ENCODE measurements at places on chromosomes 3 and 15. TPM values are rescaled to one million over a fixed set of nuclear protein-coding genes. Genes with fewer than 3 reads are reported as not detected.

DNA sequence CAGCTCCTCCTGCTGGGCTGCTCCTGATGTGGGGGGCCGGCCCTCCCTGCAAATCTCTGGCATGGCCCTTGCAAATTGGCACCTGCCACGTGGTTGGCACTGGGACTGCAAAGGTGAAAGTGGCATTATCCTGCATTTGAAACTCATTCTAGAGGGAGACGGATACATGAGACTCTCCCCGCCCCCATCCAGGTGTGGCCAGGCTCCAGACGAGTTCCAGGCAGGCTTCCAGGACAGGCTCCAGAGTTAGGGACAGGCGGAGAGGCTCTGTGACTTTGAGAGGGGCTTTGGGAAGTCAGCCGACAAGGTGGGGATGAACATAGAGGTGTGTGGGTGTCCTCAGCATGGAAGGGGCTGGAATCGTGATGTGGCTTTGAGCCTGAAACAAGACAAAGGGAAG, 178.5 kb downstream of the APBA2 start:
- no peak overlapping the region for H3K4me3 ChIP-seq
- DNase-seq, result no peak
- no peak overlapping the region for H3K27ac ChIP-seq
- H3K4me1 ChIP-seq, result no peaks in the 10 kb centered on the region
- H3K27me3 ChIP-seq, result no peaks in the 10 kb centered on the region
- H3K36me3 ChIP-seq, result no peaks in the 10 kb centered on the region

DNA sequence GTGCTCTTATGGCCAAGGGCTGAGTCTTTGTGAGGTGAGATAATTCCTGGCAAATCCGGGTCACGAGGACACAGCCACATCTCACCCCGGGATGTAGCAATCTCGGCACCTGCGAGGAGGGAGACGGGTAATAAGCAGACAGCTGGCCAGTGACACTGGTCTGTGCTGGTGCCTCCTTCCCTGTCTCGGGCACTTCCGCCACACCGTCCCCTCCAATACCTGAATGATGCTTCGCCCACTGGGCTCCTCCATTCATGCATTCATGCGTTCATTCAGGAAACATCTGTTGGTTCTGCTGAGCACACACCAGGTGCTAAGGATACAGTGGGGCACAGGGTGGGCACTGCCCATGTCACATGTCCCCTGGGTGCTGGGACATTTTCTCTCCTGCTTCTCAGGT, 60.1 kb downstream of the ATP10A start:
- no peaks in the 10 kb centered on the region for H3K36me3 ChIP-seq
- peaks cover 4% of the 10 kb centered on the region for H3K4me1 ChIP-seq
- no peak overlapping the region for H3K27ac ChIP-seq
- no peaks in the 10 kb centered on the region for H3K27me3 ChIP-seq

DNA sequence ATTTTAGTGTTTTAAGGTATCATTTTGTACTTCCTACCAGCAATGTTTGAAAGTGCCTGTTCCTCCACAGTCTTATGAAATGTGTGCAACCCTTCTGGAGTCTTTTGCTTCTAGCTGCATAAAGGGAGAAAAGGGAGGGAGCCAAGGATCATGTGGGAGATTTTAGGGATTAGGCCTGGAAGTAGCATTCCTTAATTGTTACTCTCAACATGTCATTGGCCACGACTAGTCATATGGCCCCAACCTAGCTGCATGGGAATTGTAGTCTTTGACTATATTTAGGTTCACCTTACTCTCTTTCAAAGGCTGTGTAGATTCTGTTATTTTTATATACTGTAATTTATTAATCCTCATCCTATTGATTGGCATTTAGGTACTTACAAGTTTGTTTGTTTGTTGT, 14.9 kb downstream of the CRTAP start:
- H3K4me3 ChIP-seq, result no peak overlapping the region
- H3K27ac ChIP-seq, result no peak overlapping the region
- H3K36me3 ChIP-seq, result no peaks in the 10 kb centered on the region
- H3K27me3 ChIP-seq, result no peaks in the 10 kb centered on the region
- no peak for DNase-seq
- H3K4me1 ChIP-seq, result no peaks in the 10 kb centered on the region

- H3K4me1 ChIP-seq, result no peaks in the 10 kb centered on the region
- H3K36me3 ChIP-seq, result no peaks in the 10 kb centered on the region
- H3K27ac ChIP-seq, result no peak overlapping the region
- H3K4me3 ChIP-seq, result no peak overlapping the region
- H3K27me3 ChIP-seq, result no peaks in the 10 kb centered on the region
These were observed 348.5 kb downstream of the PYDC2 start for GRCh38 chr3:191809326-191809949.

- peaks cover 5% of the 10 kb centered on the region for H3K36me3 ChIP-seq
- no peak overlapping the region for H3K27ac ChIP-seq
- DNase-seq, result no peak
- peaks cover 30% of the 10 kb centered on the region for H3K4me1 ChIP-seq
These were observed 18.9 kb downstream of the SH3BP5 start for GRCh38 chr3:15313461-15313860.

- H3K27ac ChIP-seq, result no peak overlapping the region
- no peak for DNase-seq
- H3K4me1 ChIP-seq, result no peaks in the 10 kb centered on the region
These were observed 291.0 kb downstream of the PLOD2 start for GRCh38 chr3:145869958-145870357.

DNA sequence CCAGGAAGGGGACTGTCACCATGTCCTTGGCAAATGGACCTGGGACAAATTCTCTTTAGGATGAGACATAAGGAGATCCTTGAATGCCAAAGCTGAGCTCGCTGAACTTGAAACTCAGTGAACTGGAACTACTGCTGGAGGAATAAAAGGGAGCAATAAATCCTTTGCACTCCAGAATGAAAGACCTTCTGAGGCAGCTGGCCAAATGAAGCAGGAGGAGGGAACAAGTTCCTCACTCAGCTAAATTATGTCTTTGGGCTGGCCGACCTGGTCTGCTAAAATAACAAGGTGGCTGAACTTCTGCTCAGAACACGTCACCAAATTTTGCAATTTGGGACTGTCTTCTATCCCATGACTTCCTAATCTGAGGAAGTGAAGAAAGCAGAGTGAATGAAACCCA, 314.7 kb downstream of the LPP start:
- H3K27me3 ChIP-seq, result no peaks in the 10 kb centered on the region
- no peak overlapping the region for H3K4me3 ChIP-seq
- H3K4me1 ChIP-seq, result peaks cover 31% of the 10 kb centered on the region
- H3K36me3 ChIP-seq, result no peaks in the 10 kb centered on the region
- H3K27ac ChIP-seq, result peak overlapping the region; percentile 48
- DNase-seq, result peak; percentile 29

DNA sequence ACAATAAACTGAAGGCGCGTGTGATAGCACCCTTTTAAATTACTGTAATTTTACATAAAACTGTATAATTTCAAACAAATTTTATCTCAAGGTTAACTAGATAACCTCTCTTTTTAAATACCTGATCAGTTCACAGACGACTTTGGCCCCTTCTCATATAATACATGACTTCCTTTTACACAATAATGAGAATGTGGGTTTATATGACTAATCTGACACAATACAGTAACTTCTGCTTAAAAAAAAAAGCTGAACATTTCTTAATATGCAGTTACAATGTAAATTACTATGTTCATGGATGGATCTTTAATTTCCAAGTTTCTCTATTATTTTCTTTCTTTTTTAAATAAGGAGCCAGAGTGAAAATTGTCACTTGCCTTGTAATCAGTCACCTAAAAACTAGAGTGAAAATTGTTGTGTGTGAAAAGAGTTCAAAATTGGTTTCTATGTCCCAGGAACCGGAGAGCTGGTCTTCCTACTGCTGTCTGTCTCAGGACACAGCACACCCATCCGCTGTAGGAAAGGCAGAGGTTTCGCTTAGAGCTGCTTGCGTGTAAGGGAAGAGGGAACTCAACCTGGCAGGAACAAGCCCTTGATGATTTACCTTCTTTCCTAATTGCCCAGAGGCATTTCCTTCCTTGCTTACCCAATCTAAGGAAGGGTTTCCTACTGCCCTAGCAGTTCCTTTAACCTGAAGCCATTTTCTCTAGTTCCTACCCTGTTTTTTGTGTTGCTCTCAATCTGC, 33.3 kb downstream of the PLD1 start:
- no peaks in the 10 kb centered on the region for H3K4me1 ChIP-seq
- no peaks in the 10 kb centered on the region for H3K27me3 ChIP-seq
- DNase-seq, result no peak
- no peak overlapping the region for H3K27ac ChIP-seq
- H3K4me3 ChIP-seq, result no peak overlapping the region

DNA sequence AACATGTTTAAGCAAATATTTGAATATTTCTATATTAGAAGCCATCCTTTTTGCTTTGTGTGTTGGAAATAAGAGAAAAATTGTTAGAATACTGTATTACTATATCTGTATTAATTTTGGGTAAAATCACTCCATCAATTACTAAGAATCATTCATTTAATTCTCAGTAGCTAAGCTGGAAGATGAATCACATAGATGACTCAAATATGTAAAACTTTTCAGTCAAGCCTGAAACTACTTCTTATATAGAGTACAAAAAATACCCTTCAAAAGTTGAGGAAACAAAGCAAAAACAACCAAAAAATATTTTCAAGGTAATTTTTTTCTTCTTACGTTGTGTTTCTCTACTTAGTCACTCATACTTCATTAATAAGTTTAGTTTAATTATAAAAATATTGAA, 205.7 kb upstream of the ROBO1 start:
- H3K27ac ChIP-seq, result no peak overlapping the region
- no peak for DNase-seq
- H3K27me3 ChIP-seq, result no peaks in the 10 kb centered on the region
- no peaks in the 10 kb centered on the region for H3K4me1 ChIP-seq
- no peak overlapping the region for H3K4me3 ChIP-seq
- no peaks in the 10 kb centered on the region for H3K36me3 ChIP-seq

GRCh38 chr15:70866982-70867641, 13.2 kb upstream of the LARP6 start:
- H3K27me3 ChIP-seq, result no peaks in the 10 kb centered on the region
- no peak overlapping the region for H3K4me3 ChIP-seq
- no peaks in the 10 kb centered on the region for H3K36me3 ChIP-seq
- no peak for DNase-seq
- H3K27ac ChIP-seq, result no peak overlapping the region
- peaks cover 3% of the 10 kb centered on the region for H3K4me1 ChIP-seq

DNA sequence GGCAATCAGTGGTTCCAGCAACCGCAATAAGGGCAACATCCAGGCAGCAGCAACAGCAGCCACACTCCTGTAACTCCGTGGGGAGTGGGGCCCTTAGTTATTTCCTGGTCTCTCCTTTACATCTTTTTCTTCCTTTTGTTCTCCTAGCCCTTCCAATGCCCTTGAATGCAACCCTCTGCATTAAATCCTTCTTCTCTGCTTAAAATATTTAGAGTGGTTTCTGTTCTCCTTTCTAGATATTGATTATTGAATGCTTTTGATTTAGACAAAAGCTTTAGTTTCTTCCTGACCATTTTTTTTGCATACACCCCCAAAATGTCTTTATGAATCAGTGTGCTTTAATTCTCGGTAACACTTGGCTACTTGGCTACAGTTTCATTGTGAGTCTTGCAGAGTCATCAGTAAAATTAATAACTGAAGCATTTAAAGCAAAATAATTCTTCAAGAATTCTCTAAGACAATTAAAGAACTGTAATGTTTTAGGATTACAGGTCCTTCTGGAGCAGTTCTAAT, 586.1 kb downstream of the MECOM start:
- H3K4me1 ChIP-seq, result no peaks in the 10 kb centered on the region
- no peaks in the 10 kb centered on the region for H3K36me3 ChIP-seq
- no peak for DNase-seq

- no peak overlapping the region for H3K27ac ChIP-seq
- no peaks in the 10 kb centered on the region for H3K4me1 ChIP-seq
- H3K36me3 ChIP-seq, result no peaks in the 10 kb centered on the region
- H3K4me3 ChIP-seq, result no peak overlapping the region
- no peak for DNase-seq
These were observed 99.0 kb downstream of the SEMA5B start for GRCh38 chr3:122928396-122929187.

DNA sequence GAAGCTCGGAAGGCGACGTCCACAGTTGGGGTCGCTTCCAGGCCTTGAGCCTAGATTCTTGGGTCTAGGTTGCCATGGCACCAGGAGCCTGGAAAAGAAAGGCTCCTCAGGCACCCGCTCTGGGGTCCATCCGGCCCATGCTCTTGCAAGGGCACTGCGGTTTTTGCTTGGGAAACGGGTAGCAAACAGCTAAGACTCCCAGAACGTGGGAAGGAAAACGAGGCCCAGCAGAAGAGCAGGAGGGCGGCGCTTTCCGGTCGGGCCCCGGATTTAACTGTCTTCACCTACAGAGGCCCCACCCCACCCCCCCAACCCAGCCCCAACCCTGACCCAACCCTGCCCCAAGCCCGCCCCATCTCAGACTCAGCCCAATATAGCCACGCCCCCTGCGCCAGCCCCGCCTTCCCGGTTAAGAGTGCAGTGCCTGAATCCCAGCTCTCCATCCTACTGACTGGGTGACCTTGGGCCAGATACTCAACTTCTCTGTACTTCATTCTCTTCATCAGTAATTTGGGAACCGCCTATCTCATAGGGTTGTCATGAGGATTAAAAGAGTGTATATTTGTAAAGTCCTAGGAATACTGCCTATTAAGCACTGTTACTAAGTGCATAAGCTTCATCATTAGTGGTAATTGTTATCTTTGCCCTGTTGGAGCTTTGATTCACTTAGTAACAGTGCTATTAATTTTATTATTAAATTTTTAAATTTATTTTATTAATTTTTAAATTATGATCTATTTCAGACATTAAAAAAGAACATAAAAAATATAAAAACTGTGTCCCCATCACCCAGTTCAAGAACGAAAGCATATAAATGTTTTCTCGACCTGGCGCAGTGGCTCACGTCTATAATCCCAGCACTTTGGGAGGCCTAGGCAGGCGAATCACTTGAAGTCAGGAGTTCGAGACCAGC, 28.4 kb upstream of the SMAD6 start:
- DNase-seq, result no peak
- no peak overlapping the region for H3K27ac ChIP-seq
- H3K36me3 ChIP-seq, result no peaks in the 10 kb centered on the region
- H3K4me3 ChIP-seq, result no peak overlapping the region

DNA sequence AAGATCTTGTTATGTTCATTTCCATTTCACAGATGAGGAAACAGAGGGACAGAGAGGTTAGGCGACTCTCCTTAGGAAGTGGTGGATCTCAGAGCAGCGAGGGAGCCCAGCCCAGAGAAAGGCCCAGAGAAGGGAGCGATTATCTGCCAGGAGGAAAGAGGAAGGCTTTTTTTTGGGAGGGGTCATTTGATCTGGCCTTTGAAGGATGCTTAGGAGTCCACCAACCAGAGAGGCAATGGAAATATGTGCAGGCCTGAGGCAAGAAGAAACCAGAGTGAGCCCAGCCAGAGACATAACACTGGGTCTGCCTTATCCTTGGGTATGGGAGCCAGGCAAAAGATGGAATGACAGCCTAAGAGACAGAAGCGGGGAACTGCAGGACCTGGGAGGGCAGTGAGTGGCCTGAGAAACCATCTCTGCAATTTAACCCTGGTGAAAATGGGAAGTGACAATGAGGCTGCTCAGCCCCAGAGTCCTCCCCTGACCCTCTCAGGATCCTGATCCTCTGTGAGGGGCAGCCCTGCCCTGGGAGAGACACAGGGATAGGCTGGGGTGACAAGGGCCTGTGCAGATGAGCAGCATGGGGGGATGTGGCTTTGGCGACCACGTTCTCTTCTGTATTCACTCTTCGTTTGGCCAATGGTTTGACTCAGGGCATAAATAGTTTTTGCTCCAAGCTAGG, 163.2 kb downstream of the WNT7A start:
- no peak for DNase-seq
- H3K27ac ChIP-seq, result no peak overlapping the region
- no peaks in the 10 kb centered on the region for H3K27me3 ChIP-seq
- no peaks in the 10 kb centered on the region for H3K4me1 ChIP-seq

SLC51B gene
- total RNA-seq, result not detected

PPP2R3A gene
- 54.5 TPM for total RNA-seq

RTP2 gene
- 4.0 TPM for total RNA-seq

EFCAB12 gene
- not detected for total RNA-seq
